ENCODE measurements at places on chromosomes 13 and 19.

- peaks cover 11% of the 10 kb centered on the region for H3K4me1 ChIP-seq
- peaks cover 29% of the 10 kb centered on the region for H3K27me3 ChIP-seq
- peak; percentile 88 for DNase-seq
- H3K36me3 ChIP-seq: no peaks in the 10 kb centered on the region
- peak overlapping the region; percentile 8 for H3K4me3 ChIP-seq
- H3K27ac ChIP-seq: peak overlapping the region; percentile 33
Observed at GRCh38 chr19:7870571-7871436, 3.4 kb downstream of the PRR36 start.

DNA sequence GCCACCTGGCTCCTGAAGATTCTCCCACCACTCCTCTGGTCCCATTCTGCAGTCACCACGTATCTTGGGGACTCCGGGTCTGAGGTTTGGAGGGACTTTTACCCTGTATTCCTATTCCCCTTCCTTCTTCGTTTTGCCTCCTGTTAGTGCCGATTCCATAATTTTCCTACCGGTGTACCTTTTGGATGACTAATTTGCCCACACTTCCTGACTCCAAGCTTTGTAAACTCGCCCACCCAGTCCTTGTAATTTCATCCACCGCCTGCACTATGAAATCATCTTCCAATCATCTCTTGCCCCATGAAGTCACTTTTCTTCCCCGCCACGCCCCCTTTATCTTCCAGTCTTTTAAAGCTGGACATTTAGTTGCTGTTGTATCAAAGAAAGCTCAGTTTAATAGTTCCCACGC lies 572 bp downstream of the UCHL3 start:
- peak; percentile 10 for DNase-seq
- peaks cover 11% of the 10 kb centered on the region for H3K4me1 ChIP-seq
- H3K4me3 ChIP-seq: peak overlapping the region; percentile 83
- H3K27me3 ChIP-seq: no peaks in the 10 kb centered on the region

GRCh38 chr13:23984546-23984945 lies 87.2 kb upstream of the C1QTNF9B start:
- peaks cover 10% of the 10 kb centered on the region for H3K4me1 ChIP-seq
- H3K4me3 ChIP-seq: no peak overlapping the region
- H3K27ac ChIP-seq: no peak overlapping the region

- peak overlapping the region; percentile 89 for H3K27ac ChIP-seq
- no peaks in the 10 kb centered on the region for H3K27me3 ChIP-seq
- peak; percentile 84 for DNase-seq
- peak overlapping the region; percentile 94 for H3K4me3 ChIP-seq
- H3K4me1 ChIP-seq: peaks cover 28% of the 10 kb centered on the region
- H3K36me3 ChIP-seq: no peaks in the 10 kb centered on the region
Observed at GRCh38 chr19:47609906-47610894, 1.3 kb downstream of the BICRA start.

DNA sequence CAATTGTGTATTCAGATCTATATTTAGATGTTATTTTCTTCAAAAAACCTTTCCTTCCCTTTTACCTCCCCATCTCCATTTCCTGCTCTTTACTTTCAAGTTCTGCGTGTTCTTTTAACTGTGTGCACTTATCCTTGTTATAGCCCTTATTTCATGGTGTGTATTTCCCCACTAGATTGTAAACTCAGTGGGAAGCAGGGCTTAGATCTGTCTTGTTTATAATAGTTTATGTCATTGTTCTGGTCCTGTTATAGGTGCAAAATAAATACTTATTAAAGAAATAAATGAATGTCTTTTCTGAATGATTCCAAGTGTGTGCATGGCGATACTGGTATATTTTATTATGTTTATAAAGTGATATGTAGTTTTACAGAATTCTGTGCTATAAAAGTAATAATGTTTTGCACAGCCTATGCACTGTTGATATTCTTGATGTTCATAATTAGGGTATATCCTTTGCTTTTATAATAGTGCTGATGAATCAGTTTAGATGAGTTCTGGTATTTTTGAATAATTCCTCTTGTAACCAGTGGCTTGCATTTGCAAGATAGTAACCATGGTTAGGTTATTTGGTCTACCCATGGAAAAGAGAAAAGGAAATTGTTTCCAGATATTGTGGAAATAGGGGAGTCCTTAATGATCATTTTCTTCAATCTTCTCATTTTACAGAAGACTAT lies 12.1 kb downstream of the NDFIP2 start:
- DNase-seq: no peak
- H3K36me3 ChIP-seq: no peaks in the 10 kb centered on the region
- H3K4me1 ChIP-seq: no peaks in the 10 kb centered on the region
- no peak overlapping the region for H3K27ac ChIP-seq

DNA sequence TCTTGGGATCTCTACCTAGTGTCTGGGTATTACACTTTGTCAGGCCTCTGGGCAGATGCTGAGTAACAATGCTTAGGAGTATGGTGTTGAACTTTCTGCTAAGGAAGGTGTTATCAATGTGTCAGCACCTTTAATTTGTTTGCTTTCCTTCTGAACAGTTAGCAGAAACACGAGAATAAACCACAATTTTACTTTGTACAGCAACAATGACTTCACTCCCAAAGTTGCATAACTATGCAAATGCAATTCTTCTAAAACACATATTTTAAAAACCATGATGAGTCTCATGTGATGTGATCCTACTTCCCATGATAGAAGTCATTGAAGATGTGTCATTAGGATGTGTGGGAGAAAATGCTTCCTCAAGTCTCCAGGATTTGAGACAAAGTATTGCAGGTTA lies 155.0 kb downstream of the POSTN start:
- H3K27me3 ChIP-seq: no peaks in the 10 kb centered on the region
- H3K4me1 ChIP-seq: no peaks in the 10 kb centered on the region
- no peak overlapping the region for H3K27ac ChIP-seq
- no peak overlapping the region for H3K4me3 ChIP-seq

DNA sequence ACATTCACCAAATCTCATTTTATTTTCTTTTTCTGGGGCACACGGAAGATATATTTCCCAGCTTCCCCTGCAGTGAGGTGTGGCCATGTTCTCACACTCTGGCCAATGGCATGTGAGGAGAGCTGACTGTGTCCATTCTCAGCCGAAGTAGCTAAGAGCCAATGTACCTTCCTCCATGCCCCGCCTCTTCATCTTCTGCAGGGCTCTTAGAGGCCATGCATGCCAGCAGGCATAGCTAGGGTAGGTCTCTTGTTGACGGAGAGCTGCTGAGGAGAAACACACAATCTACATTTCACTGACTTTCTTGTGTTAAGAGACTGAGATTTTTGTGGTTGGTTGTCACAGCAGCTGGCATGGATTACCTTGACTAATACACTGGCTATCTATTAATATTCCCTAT lies 9.8 kb upstream of the MICU2 start:
- no peak for DNase-seq
- H3K4me1 ChIP-seq: peaks cover 6% of the 10 kb centered on the region
- no peak overlapping the region for H3K4me3 ChIP-seq
- no peaks in the 10 kb centered on the region for H3K27me3 ChIP-seq
- H3K36me3 ChIP-seq: no peaks in the 10 kb centered on the region

DNA sequence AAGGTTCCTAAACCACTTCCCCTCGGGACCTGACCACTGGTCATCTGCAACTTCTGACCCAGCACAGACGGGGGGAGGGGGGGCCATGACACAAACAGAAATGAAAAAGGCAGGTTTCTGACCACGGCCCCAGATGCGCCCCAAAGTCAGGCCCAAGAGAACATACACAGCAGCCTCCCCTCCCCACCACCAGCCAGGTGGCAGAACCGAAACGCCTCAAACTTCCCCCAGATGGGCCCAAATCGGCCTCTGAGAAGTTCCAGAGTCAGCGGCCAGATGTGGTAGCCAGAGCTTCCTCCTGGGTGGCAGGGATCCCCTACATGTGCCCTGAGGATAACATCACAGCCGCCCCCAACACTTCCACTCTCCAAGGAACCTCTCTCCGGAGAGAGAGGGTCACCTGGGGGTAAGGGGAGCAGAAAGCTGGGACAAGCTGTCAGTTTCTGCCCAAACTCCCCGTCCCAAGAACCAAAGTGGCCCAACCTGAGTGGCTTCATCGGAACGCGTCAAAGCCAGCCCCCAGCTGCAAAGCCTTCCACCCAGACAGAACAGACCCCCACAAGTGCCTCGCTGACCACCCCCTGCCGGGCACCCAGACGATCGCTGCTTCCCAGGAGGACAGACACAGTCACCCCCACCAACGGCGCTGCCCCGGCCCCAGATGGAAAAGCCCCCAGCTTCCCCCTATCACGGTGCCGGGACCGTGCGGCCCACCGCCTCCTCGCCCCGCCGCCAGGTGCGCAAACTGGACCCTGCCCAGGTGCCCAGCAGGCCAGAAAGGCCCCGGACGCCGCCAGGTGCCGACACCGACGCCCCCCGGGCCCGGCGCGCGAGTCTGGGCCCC lies 800 bp downstream of the ELL start:
- H3K27me3 ChIP-seq: peaks cover 3% of the 10 kb centered on the region
- DNase-seq: peak; percentile 58
- H3K27ac ChIP-seq: no peak overlapping the region
- peak overlapping the region; percentile 93 for H3K4me3 ChIP-seq
- H3K4me1 ChIP-seq: peaks cover 7% of the 10 kb centered on the region
- no peaks in the 10 kb centered on the region for H3K36me3 ChIP-seq

GRCh38 chr13:65727070-65727469 lies 1503.1 kb downstream of the PCDH9 start:
- no peak for DNase-seq
- no peaks in the 10 kb centered on the region for H3K4me1 ChIP-seq
- no peak overlapping the region for H3K4me3 ChIP-seq

- no peaks in the 10 kb centered on the region for H3K27me3 ChIP-seq
- H3K36me3 ChIP-seq: no peaks in the 10 kb centered on the region
- H3K4me3 ChIP-seq: no peak overlapping the region
- no peak for DNase-seq
Observed at GRCh38 chr19:19751846-19752245, 18.9 kb upstream of the ZNF14 start.

DNA sequence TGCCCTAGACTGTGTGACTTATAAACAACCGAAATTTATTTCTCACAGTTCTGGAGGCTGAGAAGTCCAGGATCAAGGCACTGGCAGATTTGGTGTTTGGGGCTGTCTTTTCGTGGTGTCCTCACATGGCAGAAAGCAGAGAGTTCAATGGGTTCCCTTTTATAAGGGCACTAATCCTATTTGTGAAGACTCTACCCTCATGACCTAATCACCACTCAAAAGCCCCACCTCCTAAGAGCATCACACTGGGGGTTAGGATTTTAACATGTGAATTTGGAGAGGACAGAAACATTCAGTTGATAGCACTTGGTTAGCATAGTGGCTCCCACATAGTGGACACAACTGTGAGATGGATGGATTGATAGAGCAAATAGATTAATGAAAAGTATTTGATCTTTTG lies 21.5 kb upstream of the GPR18 start:
- H3K4me1 ChIP-seq: peaks cover 24% of the 10 kb centered on the region
- H3K27ac ChIP-seq: no peak overlapping the region
- no peak overlapping the region for H3K4me3 ChIP-seq
- H3K36me3 ChIP-seq: no peaks in the 10 kb centered on the region

GRCh38 chr19:741506-742131 lies 9.3 kb upstream of the MISP start:
- peak; percentile 70 for DNase-seq
- no peaks in the 10 kb centered on the region for H3K4me1 ChIP-seq
- no peak overlapping the region for H3K4me3 ChIP-seq
- H3K27ac ChIP-seq: no peak overlapping the region
- no peaks in the 10 kb centered on the region for H3K27me3 ChIP-seq

- H3K4me3 ChIP-seq: no peak overlapping the region
- DNase-seq: no peak
- no peak overlapping the region for H3K27ac ChIP-seq
- no peaks in the 10 kb centered on the region for H3K36me3 ChIP-seq
- H3K27me3 ChIP-seq: no peaks in the 10 kb centered on the region
Observed at GRCh38 chr13:97148894-97149293, 73.2 kb upstream of the MBNL2 start.

GRCh38 chr13:97223037-97223710 lies 1.0 kb downstream of the MBNL2 start:
- no peak overlapping the region for H3K27ac ChIP-seq
- peak; percentile 45 for DNase-seq
- peak overlapping the region; percentile 75 for H3K4me3 ChIP-seq
- H3K4me1 ChIP-seq: peaks cover 27% of the 10 kb centered on the region
- H3K36me3 ChIP-seq: no peaks in the 10 kb centered on the region

GRCh38 chr13:113145496-113145895 lies 13.0 kb upstream of the PROZ start:
- DNase-seq: no peak
- H3K4me1 ChIP-seq: peaks cover 13% of the 10 kb centered on the region
- no peaks in the 10 kb centered on the region for H3K36me3 ChIP-seq
- no peak overlapping the region for H3K4me3 ChIP-seq

DNA sequence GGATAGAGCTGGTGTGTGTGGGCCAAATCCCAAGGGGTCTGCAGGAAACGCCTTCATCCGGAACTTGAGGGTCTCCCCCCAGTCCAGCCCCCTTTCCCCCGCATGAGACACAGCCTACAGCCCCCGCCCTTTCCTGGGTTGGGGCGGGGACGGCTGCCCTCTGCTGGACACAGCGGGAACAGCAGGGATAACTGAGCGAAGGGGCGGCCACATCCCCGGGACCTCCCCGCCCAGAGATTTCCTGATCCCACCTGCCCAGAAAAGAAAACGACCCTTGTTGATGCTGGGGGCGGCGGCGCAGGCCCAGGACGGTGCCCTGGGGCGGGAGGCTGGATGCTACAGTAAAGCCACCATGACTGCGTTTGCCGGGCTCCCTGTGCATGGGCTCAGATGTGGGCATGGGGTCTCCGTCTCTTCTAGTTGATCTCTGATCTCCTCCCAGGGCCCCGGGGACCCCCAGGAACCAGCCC lies 14.2 kb downstream of the ONECUT3 start:
- H3K4me3 ChIP-seq: no peak overlapping the region
- H3K36me3 ChIP-seq: no peaks in the 10 kb centered on the region
- H3K27ac ChIP-seq: no peak overlapping the region
- no peaks in the 10 kb centered on the region for H3K4me1 ChIP-seq
- peak; percentile 67 for DNase-seq
- peaks cover 100% of the 10 kb centered on the region for H3K27me3 ChIP-seq

DNA sequence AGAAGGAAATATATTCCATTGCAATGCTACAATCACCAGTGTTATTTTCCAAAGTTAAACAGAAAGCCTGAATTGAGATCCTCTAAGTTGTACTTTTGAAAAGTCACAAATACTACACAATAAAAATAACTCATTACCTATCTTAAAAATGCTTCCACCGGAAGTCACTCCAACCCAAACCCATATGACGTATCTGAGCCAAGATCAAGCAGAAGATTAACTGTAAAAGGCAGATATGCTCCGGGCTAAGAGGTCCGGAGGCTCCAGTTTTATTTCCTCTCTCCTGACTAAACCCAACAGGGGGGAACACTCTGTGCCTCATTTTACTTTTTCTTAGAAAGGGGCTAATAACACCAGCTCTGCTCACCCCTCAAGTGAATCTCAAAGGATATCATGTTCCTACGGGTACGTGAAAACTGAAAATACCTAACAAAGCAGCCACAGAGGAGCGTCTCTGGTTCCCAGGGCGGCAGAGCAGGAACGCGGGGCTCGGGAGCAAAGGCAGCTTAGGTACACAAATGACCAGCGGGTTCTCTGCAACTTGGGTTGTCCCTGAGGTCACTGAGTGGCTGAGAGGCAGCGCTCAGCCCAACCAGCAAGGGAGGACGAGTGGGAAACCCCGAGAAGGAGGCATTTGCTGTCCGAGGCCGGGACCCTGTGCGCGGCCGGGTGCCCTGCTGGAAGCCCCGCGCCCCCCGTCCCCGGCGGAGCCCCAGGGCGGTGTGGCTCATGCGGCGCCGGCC lies 750 bp downstream of the RAB20 start:
- H3K4me1 ChIP-seq: no peaks in the 10 kb centered on the region
- no peak overlapping the region for H3K27ac ChIP-seq
- peak; percentile 72 for DNase-seq

- no peaks in the 10 kb centered on the region for H3K27me3 ChIP-seq
- peaks cover 14% of the 10 kb centered on the region for H3K4me1 ChIP-seq
- H3K27ac ChIP-seq: no peak overlapping the region
Observed at GRCh38 chr19:8609279-8610040, 1.1 kb downstream of the ADAMTS10 start.
